ENCODE measurements at places on chromosomes 1 and 21.
A peak's percentile ranks its signal among the peaks of the same experiment; 100 is the strongest.

GRCh38 chr1:33874636-33875035, 10.8 kb downstream of the HMGB4 start:
- no peak for DNase-seq

- no peak for DNase-seq
Measured at GRCh38 chr1:67192902-67193301, 26.6 kb downstream of the IL23R start.

- no peak for DNase-seq
Measured at GRCh38 chr1:115676498-115677181, 34.9 kb downstream of the VANGL1 start.

DNA sequence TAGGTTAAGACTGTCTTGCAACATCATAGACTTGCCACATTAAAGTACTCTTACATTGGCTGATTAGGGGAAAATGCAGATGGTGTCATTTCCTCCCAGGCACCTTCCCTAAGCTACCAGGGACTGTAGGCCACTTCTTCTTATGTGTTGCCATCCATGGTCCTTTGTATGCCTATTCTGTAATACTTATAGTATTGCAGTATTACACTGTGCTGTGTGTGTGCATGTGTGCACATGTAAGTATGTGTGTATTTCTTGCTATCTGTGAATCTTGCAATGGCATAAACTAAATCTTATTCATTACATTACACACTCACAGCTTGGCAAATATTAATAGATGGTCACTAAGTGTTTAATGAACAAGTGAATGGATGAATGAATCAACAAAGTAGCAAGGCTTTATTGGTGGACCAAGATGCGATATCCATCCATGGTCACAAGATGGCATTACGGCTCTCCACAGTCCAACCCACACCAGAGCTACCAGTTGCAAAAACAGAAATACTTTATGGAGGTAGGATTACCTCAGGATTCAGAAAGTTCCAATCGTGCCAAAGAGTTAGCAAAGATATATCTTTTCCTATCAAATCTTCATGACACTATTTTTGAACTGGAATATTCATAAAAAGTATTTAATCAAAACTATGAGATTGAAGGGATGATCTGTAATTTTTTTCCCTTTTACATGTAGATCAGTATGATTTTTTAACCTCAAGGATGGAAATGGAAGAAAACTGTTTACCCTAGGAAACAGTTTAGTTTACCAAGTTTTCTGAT, 160.2 kb downstream of the DENND1B start:
- no peak for DNase-seq

GRCh38 chr1:25118546-25118945, 113.8 kb downstream of the SYF2 start:
- DNase-seq: no peak

DNA sequence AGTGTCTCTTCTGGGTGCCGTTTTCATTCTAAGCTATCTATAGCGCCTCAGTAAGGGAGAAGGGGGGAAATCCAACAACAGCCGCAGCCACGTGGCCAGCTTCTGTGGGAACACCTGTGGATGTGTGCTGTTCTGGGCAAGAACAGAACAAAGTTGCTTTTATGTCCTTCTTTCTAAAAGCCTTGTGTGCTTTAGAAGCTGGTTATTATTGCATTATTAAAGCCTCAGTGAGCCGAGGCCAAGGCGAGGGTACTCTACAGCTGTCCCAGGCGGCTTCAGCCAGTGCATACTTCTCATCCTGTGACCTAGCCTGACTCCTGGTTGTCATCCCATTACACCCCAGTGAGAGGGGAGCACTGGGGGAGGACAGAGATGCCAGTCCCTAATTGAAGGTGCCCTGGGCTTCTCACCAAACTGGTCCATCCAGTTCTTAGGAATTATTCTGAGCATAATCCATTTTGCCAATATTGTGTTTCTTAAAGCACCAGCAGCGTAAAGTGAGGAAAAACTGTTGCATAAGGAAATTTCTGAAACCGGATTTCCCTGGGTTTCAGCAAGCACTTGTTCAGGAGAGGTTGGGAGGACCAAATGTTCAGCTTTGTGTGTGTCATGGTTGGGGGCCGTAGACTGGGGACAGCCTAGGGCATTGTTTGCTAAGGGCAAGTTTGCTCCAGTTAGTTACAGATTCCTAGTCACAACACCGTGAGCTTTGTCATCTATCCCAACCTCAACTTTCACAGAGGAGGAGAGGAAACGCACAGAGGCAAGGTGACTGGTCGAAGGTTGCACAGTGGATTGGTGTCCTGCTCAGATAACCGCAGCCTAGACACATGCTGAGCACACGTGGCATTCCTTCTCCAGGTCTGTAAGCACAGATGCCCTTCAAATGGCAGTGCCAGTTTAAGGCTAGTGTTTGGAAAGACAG, 61.0 kb upstream of the ATP1A1 start:
- DNase-seq: peak; percentile 13

GRCh38 chr1:54997711-54997986, 1.1 kb upstream of the BSND start:
- DNase-seq: peak; percentile 86

DNA sequence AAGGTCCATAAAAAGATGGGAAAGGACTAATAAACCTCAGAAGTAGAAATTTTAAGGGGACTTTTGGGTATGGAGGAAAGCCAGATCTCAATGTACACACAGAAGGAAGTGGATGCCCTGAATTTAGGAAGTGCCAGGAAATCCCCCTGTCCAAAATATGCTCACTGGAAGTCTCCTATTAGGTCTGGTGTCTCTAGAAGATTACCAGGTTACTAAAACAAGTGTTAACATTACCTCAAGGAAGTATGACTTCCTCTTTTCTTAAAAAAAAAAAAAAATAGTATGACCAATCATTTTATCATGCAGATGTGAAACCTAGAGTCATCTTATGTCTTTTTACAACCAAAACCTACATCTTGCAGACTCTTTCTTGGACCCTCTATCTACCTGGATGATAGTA, 30.7 kb downstream of the CD58 start:
- no peak for DNase-seq

GRCh38 chr1:233843525-233844204, 60.8 kb upstream of the SLC35F3 start:
- no peak for DNase-seq

DNA sequence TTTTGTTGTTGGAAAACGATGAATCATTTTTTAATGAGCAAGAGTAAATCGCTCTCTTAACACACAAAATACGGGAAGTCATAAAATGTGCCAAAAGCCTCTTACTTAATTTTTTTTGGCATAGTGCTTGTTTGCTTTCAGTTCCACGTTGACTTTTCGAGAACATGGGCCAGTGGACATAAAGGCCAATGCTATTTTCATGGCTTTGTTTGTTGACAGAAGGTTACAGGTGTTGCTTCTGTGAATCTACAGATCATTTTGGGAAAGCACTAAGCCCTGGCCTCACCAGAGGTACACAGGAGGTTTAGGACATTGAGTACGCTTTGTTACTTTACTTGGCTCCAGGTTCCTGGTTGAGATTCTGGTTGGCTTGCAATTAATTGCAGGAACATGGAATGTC, 199.4 kb upstream of the HMCN1 start:
- no peak for DNase-seq

- DNase-seq: no peak
Measured at GRCh38 chr1:71785000-71785399, 497.3 kb downstream of the NEGR1 start.

DNA sequence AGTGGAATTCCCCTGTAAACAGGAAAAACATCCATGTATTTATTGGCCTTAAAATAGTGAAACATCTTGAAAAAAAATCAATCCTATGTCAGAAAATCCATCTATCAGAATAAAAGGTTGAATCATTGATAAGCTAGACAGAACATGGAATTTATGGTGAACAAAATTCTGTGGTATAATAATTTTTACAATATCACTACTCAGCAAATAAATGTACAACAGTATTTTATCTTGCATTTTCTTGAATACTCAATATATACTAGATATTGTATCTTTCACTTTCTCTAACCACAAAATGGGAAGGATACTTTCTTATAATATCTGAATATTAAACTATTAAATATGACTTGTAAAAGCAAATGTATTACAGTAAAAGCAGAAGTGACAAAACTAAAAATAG, 5.7 kb upstream of the UBE4B start:
- no peak for DNase-seq

GRCh38 chr1:91803847-91804545, 82.0 kb downstream of the TGFBR3 start:
- no peak for DNase-seq

- no peak for DNase-seq
Measured at GRCh38 chr1:240652549-240652948, 40.6 kb upstream of the GREM2 start.

GRCh38 chr1:50424045-50424883, 1.0 kb upstream of the DMRTA2 start:
- peak; percentile 70 for DNase-seq

DNA sequence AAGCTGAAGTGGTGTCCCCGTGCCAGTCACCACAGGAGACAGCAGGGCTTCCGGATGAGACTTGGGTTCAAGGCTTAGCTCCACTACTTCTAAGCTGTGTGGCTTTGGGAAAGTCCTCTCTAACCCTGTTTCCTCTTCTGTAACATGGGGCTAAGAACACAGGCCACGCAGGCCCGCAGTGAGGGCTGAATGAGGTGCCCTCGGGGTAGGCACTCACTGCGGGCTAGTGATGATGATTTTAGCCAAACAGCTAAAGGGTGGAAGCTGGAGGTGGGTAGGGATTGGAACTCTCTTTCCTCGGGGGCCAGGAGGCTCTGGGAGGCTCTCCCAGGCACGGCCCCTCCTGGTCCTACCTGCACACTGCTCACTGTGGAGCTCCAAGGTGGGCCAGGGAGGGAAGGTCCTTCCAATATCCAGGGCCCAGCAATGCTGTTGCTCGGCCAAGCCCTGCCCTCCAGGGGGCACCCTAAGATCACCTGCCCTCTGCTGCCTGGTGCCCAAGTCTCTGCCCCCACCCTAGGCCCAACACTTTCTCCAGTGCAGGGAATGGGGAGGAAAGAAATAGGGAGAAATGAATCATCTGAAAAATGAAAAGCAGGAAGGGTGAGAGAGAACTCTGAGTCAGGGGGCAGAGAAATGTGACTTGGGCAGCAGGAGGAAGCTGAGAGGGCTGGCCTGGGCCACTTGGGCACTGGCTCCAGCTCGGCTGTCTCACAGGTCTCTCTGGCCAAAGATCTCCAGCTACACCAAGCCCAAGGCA, 19.2 kb upstream of the EVA1B start:
- DNase-seq: peak; percentile 91

- DNase-seq: no peak
Measured at GRCh38 chr1:210937846-210938245, 196.1 kb downstream of the KCNH1 start.

GRCh38 chr21:41653954-41654491, 112.8 kb downstream of the RIPK4 start:
- no peak for DNase-seq

DNA sequence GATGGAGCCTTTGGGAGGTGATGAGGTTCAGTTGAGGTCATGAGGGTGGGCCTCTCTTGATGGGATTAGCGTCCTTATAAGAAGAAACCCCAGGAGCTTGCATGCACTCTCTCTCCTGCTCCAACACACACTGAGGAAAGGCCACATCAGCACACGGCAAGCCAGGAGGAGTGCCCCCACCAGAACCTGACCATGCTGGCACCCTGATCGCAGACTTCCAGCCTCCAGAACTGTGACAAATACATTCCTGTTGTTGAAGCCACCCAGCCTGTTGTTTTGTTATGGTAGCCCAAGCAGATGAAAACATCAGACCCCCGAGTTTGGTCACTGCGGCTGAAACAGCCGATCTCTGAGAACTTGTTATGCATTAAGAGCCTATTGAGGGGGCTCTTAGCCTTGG, 64.8 kb upstream of the SOD1 start:
- DNase-seq: no peak

- DNase-seq: no peak
Measured at GRCh38 chr21:33789697-33790096, 125.9 kb downstream of the ATP5PO start.

DNA sequence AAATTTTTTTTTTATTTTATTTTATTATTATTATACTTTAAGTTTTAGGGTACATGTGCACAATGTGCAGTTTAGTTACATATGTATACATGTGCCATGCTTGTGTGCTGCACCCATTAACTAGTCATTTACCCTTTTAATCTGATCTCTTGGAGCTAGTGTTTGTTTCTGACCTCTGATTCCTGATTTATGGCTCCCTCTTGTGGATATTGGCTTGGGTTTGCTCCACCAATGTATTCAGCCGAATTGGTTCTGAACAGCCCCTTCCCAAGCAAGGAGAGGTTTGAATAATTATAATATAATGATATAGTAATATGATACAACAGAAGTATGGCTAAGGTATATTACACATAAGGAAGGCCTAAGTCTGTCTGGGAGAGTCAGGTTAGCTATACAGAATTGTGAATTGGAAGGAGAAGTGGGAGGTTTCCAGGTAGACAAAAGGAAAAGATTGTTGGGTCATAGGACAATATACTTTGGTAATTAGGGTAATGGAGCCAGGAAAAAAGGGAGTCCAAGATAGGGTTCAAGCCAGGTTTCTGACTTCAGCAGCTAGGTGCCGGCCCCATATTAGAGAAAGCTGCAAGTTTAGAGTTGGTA, 53.1 kb upstream of the HMCN1 start:
- peak; percentile 10 for DNase-seq

GRCh38 chr1:226629896-226630550, 81.5 kb downstream of the STUM start:
- DNase-seq: peak; percentile 7

DNA sequence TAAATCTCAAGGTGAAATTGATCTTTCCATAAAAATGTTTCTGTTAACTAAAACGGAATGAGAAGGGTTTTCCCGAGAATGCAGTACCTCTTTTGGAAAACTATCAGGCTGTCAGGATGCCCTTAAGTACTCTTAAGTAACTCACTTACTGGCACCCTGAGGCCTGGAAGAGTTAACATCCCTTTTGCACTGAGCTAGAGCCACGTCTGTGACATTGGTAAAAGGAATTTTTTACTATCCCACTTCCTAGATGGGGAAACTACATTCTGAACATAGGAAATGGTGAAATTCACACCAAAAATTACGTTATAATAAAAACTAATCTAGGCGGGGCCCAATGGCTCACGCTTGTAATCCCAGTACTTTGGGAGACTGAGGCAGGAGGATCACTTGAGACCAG, 39.7 kb upstream of the MAP10 start:
- DNase-seq: no peak

- DNase-seq: peak; percentile 44
Measured at GRCh38 chr1:64469116-64469976, 583 bp upstream of the CACHD1 start.

DNA sequence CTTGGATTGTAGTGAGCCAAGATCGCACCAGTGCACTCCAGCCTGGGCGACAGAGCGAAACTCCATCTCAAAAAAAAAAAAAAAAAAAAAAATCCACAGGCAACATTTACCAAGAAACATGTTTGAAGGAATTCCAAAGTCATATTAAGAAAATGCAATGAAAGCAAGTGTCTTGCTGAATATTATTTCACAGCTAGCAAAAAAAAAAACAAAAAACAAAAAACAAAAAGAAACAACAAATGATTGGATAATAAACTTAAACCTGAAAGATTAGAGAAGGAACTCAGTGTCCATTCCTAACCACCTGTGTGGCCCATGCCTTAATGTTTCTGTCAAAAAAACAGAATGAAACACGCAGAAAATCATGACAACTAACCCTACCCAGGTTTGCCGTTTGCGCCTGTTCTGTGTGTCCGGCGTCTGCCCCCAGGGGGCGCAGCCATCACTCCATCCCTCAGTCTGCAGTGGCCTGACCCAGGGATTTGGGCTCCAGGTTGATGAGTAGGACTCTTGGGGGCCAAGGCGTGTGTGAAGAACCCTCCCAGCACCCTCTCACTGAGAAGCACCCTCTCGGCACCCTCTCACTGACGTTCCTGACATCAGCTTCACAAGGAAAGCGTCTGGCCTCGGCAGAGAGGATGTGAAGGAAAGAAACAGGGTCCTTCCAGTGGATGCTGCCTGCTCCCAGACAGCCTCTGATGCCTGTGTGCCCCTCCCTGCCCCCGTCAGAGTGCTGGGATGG, 19.2 kb upstream of the PTTG1IP start:
- peak; percentile 92 for DNase-seq

- no peak for DNase-seq
Measured at GRCh38 chr1:167899253-167899681, 14.7 kb downstream of the ADCY10 start.
